ENCODE measurements at places on chromosomes 1 and 21. TPM values are rescaled to one million over a fixed set of nuclear protein-coding genes. Genes with fewer than 3 reads are reported as not detected.

- peak; percentile 82 for DNase-seq
- H3K27me3 ChIP-seq, result no peaks in the 10 kb centered on the region
- no peak overlapping the region for H3K4me3 ChIP-seq
Measured at GRCh38 chr1:18883636-18884418, 18.5 kb downstream of the ALDH4A1 start.

Gene SGIP1
- 2.6 TPM for total RNA-seq

Gene CACHD1
- 44.6 TPM for total RNA-seq

- peaks cover 9% of the 10 kb centered on the region for H3K4me1 ChIP-seq
- peaks cover 7% of the 10 kb centered on the region for H3K27me3 ChIP-seq
- no peak overlapping the region for H3K27ac ChIP-seq
- no peak overlapping the region for H3K4me3 ChIP-seq
Measured at GRCh38 chr1:26027716-26028489, 6.3 kb downstream of the EXTL1 start.

GRCh38 chr1:208820580-208821212 is 576.5 kb upstream of the PLXNA2 start:
- no peak for DNase-seq
- no peak overlapping the region for H3K4me3 ChIP-seq
- H3K4me1 ChIP-seq, result peaks cover 9% of the 10 kb centered on the region
- H3K27me3 ChIP-seq, result peaks cover 13% of the 10 kb centered on the region

DNA sequence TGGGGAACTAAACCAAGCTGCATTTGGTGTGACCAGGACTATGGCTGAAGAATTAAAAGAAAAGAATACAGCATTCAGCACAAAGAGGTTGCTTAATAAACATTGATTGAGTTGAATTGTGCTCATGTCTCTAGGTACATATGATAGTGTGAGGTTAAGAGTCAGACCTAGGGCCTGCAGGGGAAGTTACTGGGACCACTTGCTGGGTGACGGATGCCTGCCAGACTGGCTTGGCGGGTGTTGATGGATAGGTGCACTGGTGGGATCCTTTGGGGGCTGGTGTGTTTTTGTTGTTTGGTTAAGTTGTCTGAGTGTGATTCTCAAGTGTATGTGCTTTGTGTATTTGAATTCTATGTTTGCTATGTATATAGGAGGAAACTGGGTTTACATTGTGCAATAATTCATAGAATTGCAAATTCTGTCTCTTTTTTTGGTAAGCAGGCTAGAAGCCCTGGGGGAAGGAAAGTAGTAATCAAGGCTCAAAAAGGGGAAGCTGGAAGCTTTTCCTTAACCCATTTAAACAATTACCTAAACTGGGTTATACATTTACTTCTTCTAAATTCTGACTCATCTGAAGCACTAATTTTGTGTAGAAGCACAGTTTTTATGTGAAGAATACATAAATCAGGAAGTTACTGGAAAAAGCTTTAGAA is 1.8 kb downstream of the CD101 start:
- peaks cover 12% of the 10 kb centered on the region for H3K36me3 ChIP-seq
- peaks cover 8% of the 10 kb centered on the region for H3K4me1 ChIP-seq
- peak overlapping the region; percentile 53 for H3K27ac ChIP-seq
- no peak overlapping the region for H3K4me3 ChIP-seq
- no peak for DNase-seq

DNA sequence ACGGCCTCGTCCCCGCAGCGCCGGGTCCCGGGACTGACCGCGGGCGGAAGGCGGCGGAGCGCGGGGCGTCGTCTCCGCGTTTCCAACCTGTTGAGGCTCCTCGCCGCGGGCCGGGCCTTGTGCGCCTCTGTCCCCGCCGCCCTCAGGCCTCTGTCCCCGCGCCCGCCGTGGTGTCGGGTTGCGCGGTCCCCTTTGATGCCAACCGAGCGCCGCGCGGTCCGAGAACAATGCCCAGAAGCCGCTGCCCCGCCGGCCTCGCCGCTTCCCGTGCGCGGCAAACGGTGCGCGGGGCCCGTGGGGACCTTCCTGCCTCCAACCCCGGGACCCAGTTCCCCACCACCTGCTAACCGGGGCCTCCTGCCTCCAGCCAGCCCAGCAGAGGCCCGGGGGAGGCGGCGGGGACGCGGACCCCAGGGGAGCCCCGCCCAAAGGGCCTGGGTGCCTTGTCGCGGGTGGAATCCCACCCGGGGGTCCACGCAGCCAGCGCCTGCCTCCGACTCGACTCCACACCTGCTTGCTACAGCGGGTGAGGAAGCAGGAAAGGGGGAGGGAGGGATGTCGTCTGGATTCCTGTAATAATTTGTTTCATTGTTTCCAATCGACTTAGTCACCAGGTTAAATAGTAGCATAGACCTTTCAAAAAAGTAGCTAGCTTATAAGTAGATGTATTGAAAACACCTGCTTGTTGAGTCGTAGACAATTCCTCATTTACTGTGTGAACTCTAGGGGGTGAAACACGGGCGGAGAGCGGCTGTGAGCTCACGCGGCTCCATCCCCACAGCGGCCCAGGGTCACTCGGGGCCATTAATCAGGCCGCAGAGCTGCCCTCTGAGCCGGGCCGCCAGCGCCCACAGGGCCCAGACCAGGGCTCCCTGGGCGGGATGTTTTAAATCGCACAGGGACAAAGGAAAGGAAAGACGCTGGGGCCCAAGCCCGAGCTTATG is 1.1 kb downstream of the COL18A1 start:
- peaks cover 14% of the 10 kb centered on the region for H3K27me3 ChIP-seq
- peak overlapping the region; percentile 85 for H3K4me3 ChIP-seq
- H3K36me3 ChIP-seq, result peaks cover 5% of the 10 kb centered on the region
- peak overlapping the region; percentile 88 for H3K27ac ChIP-seq

Gene SERPINC1
- total RNA-seq, result 0.50 TPM

DNA sequence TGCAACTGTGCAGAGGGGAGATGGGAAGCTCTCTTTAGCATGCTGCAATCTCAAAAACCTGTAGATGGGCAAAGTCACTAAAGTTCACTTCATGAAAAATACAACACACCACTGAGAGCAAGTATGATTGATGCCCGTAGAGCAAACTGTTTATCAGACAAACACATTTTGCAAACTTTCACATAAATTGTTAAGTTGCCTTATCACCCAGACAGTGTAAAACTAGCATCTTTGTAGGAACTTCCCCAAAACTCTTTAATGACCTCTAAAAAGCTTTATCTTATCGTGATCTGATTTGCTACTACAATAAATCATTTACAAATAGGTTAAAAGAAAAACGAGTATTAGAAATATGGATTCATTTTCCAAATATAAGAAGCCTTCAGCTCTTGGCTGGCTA is 391.0 kb downstream of the LMO4 start:
- no peak overlapping the region for H3K27ac ChIP-seq
- H3K4me1 ChIP-seq, result peaks cover 21% of the 10 kb centered on the region
- no peaks in the 10 kb centered on the region for H3K36me3 ChIP-seq
- DNase-seq, result no peak

DNA sequence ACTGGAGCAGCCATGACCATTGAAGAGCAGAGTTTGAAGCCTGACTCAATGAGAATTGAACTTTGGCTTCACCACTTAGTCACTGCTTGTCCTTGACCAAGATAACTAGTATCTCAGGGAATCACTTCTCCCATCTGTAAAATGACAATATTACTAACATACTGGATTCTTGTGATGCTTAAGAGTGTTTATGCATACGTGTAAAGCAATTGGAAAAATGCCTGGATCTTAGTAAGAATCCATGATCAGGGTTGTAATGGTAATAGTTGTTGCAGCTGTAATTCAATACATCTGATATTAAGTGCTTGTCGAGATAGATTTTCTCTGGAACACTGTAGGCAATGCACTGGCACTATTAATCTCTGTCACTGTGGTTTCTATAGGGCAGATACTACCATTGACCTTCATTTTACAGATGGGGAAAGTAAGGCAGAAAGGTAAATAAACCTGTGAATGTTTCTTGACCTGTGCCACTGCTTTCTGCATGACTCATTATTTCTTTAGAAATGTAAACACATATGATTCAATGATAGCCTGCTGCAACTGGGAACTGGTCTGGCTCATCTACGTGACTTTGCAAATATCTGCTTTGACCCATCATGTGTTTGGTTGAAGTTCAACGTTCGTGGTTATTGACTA is 662.5 kb downstream of the PLA2G4A start:
- no peaks in the 10 kb centered on the region for H3K36me3 ChIP-seq
- H3K27me3 ChIP-seq, result peaks cover 3% of the 10 kb centered on the region
- DNase-seq, result no peak
- H3K4me1 ChIP-seq, result peaks cover 8% of the 10 kb centered on the region
- H3K27ac ChIP-seq, result no peak overlapping the region

DNA sequence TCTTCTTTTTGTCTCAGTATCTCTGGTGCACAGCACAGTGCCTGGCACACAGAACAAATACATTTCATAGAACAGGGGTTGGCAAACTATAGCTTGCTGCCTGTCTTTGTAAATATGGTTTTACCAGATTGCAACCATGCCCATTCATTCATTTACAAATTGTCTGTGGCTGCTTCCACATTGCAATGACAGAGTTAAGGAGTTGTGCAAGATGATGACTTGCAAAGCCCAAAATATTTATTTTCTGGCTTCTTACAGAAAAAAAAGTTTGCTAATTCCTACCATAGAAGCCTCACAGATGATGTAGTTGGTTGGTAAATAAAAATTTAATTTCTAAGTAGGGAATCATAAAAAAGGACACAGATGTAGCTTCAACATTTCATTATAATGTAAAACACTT is 11.2 kb upstream of the HMGB4 start:
- peaks cover 24% of the 10 kb centered on the region for H3K27me3 ChIP-seq
- DNase-seq, result no peak
- H3K4me3 ChIP-seq, result no peak overlapping the region
- H3K36me3 ChIP-seq, result no peaks in the 10 kb centered on the region
- no peak overlapping the region for H3K27ac ChIP-seq
- no peaks in the 10 kb centered on the region for H3K4me1 ChIP-seq

Gene REG4
- 5.8 TPM for total RNA-seq

Gene CD1B
- not detected for total RNA-seq

Data from type B pancreatic cell (in vitro differentiated cells).